ENCODE measurements at places on chromosomes 12 and 14.

GRCh38 chr12:4251967-4252366 lies 21.6 kb upstream of the CCND2 start:
- no peak for DNase-seq

- DNase-seq: no peak
Observed at GRCh38 chr14:32633224-32633859, 304.2 kb downstream of the AKAP6 start.

- DNase-seq: no peak
Observed at GRCh38 chr14:95722525-95723190, 8.7 kb upstream of the TCL1A start.

- DNase-seq: no peak
Observed at GRCh38 chr12:96502477-96502876, 13.1 kb downstream of the CFAP54 start.

- no peak for DNase-seq
Observed at GRCh38 chr14:34650786-34651584, 21.0 kb upstream of the SNX6 start.

- no peak for DNase-seq
Observed at GRCh38 chr14:23530375-23531055, 21.1 kb downstream of the ZFHX2 start.

DNA sequence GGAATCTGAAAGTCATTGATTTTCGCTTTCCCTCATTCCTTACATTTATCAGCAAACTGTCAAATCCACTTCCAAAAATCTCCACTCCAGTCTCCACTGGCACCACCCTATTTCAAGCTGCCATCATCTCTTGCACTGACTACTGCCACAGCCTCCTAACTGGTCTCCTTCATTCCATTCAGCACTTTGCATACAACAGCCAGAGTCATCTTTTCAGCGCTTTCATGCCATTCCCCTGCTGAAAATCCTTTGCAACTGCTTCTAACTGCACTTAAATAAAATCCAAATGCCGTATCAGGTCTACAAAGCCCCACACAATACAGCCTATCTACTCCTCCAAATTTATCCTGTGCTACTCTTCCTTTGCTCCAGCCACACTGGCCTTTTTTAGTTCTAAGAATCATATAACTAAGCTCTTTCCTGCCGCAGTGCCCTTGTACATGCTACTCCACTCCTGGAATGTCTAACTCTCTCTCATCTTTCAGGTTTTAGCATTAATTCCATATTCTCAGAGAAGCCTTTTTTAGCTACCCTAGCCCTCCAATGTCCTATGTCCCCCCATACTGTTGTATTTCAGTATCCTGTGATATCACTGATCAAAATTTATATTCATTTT lies 21.6 kb downstream of the FERMT2 start:
- no peak for DNase-seq

GRCh38 chr14:102883089-102883541 lies 39.3 kb upstream of the AMN start:
- DNase-seq: no peak

GRCh38 chr12:19675361-19675760 lies 236.1 kb downstream of the AEBP2 start:
- DNase-seq: no peak

GRCh38 chr12:73421832-73422231 lies 1115.8 kb upstream of the ATXN7L3B start:
- DNase-seq: no peak

- DNase-seq: no peak
Observed at GRCh38 chr12:106987846-106988245, 900 bp upstream of the MTERF2 start.

DNA sequence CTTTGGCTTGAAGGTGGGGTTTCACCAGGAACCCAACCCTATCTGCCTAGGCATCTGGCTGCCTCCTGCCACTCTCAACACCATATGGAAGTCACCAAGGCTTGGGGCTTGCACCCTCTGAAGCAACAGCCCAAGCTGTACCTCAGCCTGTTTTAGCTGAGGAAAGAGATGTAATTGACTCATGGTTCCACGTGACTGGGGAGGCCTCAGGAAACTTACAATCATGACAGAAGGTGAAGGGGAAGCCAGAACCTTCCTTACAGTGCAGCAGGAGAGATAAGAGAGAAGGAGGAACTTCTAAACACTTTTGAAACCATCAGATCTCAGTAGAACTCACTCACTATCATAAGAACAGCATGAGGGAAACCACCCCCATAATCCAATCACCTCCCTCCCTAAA lies 26.9 kb downstream of the GLIPR1L1 start:
- DNase-seq: no peak

- no peak for DNase-seq
Observed at GRCh38 chr12:82745807-82746206, 59.1 kb downstream of the TMTC2 start.

GRCh38 chr12:75545636-75546035 lies 34.2 kb upstream of the KRR1 start:
- DNase-seq: no peak

DNA sequence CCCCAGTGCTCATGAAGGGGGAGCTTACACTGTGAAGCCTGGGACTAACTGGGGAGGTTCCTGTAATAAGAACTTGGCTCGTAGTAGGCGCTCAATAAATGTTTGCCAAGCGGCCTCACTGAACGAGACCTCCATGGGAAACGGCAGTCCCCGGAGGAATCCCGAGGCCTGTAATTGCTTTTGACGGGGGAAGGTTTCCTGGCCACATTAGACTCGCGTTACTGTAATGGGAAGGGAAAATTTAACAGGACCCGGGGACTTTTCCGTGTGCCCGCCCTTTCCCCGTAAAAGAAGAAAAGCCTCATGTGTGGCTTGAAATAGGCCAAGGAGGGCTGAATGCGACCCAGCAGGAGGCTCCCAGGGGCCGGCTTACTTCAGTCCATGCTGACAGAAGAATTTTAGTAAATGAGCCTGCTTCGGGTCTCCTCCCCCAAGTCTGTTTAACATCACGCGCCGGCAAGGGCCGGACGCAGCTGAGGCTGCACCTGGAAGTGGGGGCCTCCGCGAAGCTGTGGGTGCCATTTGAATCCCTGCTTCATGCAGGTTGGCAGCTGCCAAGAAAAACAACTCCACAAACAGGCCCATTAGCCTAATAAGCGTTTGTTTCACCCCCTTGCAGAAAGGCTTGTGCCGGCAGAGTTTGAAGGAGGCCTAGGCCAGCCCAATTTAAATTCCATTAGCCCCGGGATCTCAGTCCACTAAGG lies 39.8 kb upstream of the PWP1 start:
- DNase-seq: peak; percentile 79

DNA sequence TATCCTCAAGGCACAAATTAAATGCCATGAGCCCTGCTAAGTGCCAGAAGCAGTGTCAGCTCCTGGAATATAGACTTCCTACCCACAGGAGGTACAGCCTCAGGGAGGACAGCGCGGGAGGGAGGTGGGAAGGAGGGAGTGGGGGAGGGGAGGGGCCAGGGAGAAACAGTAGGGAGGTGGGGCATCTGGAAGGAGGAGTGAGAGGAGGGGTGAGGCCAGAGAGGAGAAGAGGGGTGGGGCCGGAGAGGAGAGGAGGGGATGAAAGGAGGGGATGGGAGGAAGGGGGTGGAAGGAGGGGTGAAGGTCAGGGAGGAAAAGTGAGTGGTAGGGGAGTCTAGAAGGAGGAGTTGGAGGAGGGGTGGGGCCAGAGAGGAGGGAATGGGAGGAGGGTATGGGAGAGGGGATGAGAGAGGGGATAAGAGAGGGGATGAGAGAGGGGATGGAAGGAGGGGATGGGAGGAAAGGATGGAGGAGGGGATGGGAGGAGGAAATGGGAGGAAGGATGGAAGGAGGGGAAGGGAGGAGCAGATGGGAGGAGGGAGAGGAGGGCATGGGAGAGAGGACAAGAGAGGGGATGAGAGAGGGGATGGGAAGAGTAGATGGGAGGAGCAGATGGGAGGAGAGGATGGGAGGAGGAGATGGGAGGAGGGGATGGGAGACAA lies 9.2 kb upstream of the CCDC197 start:
- no peak for DNase-seq

DNA sequence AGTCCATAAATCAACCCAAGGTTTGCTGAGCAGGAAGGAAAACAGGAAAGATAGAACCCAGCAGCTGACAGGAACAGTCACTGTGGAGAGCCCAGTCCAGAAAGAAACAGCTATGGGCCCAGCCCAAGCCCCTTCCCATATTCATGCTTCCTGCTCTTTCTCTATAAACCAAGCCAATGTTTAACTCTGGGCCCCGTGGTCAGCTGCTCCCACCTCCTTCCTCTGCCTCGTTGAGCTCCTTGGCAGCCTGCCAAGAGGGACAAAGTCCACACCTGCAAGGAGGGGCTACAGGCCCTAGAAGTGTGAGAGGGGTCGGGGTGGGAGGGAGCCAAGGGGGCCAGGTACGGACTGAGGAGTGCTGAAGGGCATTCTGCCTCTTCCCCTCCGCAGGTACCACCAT lies 10.0 kb downstream of the SLC6A13 start:
- no peak for DNase-seq

GRCh38 chr14:53890611-53891101 lies 66.0 kb downstream of the BMP4 start:
- no peak for DNase-seq

GRCh38 chr12:6697584-6698351 lies 2.8 kb downstream of the PIANP start:
- no peak for DNase-seq

- DNase-seq: no peak
Observed at GRCh38 chr14:50967790-50968189, 23.5 kb upstream of the PYGL start.

DNA sequence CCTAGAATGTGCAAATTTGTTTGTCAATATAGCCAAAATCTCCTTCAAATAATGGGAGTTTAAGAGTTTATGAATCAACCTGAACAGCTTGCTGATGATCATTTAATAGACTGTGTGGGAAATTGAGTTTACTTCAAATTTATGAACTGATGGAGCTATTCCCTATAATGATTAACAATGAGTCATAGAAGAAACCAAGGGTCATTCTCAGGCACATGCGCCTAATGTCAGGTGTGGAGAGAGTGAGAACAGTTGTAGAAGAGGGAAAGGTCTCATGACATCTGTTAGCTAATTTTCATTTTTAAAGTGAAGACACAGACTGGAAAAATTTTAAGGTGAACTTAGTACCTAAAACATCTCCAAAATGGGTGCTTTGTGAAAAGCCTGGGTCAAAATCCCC lies 191.8 kb downstream of the BMP4 start:
- DNase-seq: no peak

- no peak for DNase-seq
Observed at GRCh38 chr14:96202441-96203094, 2.1 kb upstream of the BDKRB2 start.

DNA sequence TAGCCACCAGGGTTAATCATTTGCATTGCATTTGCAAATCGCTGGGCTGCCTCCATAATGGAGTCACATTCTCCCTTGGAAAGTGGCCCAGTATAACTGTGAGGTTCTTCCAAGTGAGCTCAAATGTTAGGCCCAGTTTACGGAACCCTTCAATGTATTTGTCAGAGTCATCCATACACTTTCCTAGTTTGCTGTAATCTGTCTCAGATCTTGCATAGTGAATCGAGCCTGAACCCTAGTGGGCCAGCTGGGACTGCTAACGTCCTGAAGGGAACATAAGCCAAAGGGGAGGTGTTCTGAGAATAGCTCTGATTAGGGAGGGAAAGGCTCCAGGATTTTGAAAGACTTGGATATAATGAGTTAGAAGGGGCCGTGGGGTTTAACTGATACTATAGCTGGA lies 406.3 kb downstream of the SLC6A15 start:
- no peak for DNase-seq

GRCh38 chr14:39876916-39877315 lies 444.7 kb upstream of the FBXO33 start:
- DNase-seq: no peak

GRCh38 chr12:116832353-116832752 lies 48.9 kb downstream of the HRK start:
- no peak for DNase-seq

- no peak for DNase-seq
Observed at GRCh38 chr12:57343703-57344378, 87.0 kb downstream of the R3HDM2 start.

GRCh38 chr14:51616724-51617409 lies 34.8 kb upstream of the FRMD6 start:
- no peak for DNase-seq

DNA sequence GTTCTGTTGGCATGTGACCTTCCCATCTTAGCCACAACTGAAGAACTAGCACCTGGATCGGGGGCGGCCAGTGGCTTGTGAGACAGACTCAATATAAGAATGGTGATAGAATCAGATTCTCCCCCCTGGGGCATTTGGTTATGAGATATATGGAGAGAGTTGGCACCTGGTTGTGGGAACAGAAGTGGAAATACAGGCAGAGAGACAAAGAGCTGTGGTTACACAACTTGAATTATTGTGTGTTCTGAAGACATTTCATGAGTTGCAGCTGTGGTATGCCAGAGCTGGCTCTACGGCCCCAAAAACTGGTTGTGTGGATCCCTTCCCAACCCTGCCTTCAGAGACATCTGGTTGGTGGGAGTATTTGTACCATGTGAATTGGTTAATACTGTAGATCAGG lies 2.9 kb upstream of the MSRB3 start:
- DNase-seq: no peak

Measured in NCI-H2107 (cell line).